ENCODE measurements at places on chromosomes 1 and 21. TPM values are rescaled to one million over a fixed set of nuclear protein-coding genes. Genes with fewer than 3 reads are reported as not detected.

The CLCA1 gene
- 0.37 TPM for total RNA-seq

DNA sequence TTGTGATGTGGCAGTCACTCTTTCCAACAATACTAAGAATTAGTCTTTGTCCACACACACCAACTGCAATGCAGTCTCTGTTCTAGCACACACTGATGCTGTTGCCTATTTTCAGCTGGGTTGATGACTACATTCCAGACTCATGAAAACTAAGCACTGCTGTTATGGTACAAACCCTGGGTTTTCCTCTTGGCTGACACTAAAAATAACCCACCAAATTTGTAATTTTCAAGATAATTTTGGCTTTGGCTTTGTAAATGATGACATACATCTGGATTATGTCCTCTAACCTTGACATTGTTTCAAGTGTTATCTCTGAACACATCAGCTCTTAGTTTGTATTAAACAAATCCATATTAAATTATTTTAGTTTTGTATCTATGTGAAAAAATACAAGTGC lies 444.8 kb downstream of the PTPRC start:
- DNase-seq = no peak

The LINGO4 gene
- total RNA-seq = 0.09 TPM

DNA sequence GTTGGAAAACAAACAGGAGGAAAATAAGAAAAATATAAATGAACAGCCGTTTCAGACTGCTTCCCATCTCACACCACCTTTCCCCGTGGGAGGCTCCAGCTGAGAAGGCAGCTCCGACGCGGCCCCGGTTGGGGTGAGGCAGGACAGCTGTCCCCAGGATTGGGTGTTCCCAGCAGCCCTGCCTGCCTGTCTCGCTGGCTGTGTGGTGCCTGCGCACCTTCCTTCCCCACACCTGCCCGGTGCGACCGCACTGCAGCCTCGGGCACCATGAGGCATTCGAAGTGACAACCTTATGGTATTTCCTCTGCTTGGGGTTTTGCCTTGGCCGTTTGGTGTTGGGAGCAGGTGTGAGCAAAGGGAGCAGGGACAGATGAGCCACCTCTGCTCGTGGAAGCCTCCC lies 161.6 kb downstream of the PRDM16 start:
- no peak for DNase-seq

The WNT3A gene
- 0.06 TPM for total RNA-seq

- DNase-seq = no peak
Measured at GRCh38 chr21:33650230-33650629, 7.9 kb downstream of the ITSN1 start.

DNA sequence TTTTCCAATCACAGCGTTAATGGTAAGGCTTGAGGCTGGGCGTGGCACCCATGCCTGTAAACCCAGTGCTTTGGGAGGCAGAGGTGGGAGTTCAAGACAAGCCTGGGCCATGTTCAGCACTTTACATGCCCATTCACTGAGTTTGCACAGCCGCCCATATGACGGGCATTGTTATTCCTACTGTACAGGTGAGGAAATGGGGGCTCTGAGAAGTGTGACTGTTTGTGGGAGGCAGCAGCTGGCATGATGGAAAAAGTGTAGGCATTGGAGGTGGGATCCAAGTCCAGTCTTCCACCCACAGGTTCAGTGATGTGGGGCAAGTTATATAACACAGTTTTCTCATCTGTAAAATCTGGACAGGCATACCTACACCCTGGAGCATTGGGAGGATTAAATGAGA lies 445.9 kb downstream of the KIF26B start:
- DNase-seq = no peak

GRCh38 chr1:93446837-93447451 lies 974 bp upstream of the FNBP1L start:
- peak; percentile 70 for DNase-seq

GRCh38 chr1:26285366-26286063 lies 5.6 kb downstream of the SH3BGRL3 start:
- no peak for DNase-seq

DNA sequence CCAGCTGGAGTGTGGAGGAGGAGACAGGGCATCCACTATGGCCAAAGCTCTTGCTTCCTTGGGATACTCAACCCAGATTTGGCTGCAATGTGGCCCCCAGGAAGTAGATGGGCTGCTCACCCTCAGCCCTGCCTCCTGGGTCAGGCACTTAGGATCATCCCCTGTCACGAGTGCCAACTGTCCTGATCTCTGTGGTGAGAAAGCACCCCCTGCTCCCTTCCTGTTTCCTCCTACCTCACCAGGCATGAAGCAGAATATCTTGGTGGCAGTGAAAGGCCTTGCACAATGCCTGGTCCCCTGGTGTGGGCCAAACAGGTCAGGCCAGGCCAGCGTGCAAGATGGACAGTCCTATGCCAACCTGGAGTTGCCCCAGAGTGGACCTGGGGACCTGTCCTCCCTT lies 211.7 kb downstream of the GRIK3 start:
- DNase-seq = no peak

The COL8A2 gene
- total RNA-seq = 10.8 TPM

DNA sequence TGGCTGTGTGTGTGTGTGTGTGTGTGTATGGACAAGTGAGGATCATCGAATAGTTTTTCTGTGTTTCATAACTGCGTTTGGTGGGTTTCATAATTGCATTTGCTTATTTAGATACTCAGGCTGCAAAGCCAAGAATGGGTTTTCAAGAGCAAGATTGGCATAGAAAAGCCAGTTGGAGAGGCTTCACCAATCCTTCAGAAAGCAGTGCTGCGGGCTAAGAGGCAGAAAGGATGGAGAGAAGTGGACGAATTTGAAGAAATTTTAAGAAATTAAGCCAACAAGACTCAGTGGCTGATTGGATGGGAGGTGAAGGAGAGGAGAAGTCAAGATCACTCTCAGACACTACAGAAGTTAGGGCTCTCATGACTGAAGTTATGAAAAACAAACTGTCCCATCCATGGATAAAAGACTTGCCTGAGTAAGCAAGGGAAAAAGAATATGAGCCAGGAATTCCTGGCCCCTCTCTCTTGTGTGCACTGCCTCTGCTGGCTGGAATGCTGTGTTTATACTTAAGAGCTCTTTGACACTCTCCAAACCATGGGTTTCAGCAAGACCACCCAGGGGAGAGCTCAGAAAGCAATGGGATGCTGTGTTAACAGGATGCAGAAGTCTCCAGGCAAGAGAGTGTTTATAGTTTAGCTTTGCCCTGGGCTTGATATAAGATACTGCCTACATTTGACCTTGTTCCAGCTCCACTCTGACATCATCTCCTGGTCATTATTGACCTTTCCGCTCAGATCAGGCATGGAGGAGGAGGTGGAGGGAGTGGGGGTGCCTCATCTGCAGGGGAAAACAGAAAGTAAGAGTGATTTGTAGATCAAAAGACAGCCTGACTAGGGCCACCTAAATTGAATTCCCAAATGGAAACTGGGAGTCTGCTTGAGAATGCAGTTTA lies 232.0 kb upstream of the PLXNA2 start:
- DNase-seq = peak; percentile 60

The SAMSN1 gene
- total RNA-seq = 8.8 TPM

The KCNH1 gene
- 1.4 TPM for total RNA-seq

GRCh38 chr1:180027949-180028445 lies 73.4 kb downstream of the CEP350 start:
- no peak for DNase-seq

DNA sequence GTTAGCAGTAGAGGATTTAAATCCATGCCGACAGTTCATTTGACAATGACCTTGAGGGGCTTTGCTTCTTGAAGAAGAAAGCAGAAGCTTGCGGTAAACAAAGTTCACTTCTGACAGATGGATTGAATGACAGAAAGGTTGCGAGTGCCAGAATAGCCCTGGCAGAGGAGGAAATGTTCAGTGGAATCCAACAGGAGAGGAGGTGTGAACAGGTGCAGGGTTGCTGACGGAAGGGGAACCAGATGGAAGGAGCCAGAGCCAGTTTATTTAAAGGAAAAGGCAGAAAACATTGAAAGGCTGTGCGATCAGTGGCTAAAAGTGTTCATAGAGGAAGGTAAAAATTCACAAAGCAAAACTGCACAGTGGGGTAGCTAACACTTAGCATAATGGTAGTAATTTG lies 141.0 kb downstream of the SDCCAG8 start:
- peak; percentile 18 for DNase-seq

GRCh38 chr1:174239541-174239940 lies 80.2 kb downstream of the RABGAP1L start:
- DNase-seq = no peak

DNA sequence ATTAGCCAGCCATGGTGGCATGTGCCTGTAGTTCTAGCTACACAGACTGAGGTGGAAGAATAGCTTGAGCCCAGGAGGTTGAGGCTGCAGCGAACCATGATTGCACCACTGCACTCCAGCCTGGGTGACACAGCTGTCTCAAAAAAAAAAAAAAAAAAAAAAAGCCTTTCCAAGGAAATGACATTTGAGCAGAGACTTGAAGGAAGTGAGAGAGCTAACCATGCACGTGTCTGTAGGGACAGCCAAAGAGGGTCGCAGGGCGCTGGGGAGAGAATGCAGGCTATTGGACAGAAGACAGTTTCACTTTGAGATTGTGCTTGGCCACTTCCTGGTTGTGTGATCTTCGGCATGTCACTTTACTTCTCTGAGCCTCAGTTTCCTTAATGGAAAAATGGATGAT lies 6.8 kb downstream of the HCRTR1 start:
- no peak for DNase-seq

The KRTAP21-2 gene
- total RNA-seq = not detected

- DNase-seq = no peak
Measured at GRCh38 chr21:33642896-33643657, 776 bp downstream of the ITSN1 start.

- DNase-seq = peak; percentile 35
Measured at GRCh38 chr1:33161061-33161681, 20.7 kb downstream of the TRIM62 start.

DNA sequence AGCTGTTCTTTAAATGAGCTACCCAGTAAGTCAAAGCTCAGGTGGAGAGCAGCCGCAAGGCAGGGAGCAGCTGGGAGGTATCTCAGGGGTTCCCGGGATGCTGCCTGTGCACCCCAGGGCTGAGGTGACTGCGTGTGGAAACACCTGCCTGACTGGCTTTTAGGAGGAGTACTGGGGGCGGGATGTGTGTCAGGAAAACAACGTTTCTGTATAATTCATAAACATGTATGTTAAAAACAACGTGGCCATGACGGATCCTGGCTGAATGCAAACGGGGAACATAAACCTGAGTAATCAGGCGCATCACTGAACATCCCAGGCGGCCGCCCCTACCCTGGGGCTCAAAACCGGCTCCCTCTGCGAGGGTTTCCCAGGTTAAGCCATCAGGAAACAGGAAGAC lies 1.5 kb downstream of the C1orf159 start:
- no peak for DNase-seq

DNA sequence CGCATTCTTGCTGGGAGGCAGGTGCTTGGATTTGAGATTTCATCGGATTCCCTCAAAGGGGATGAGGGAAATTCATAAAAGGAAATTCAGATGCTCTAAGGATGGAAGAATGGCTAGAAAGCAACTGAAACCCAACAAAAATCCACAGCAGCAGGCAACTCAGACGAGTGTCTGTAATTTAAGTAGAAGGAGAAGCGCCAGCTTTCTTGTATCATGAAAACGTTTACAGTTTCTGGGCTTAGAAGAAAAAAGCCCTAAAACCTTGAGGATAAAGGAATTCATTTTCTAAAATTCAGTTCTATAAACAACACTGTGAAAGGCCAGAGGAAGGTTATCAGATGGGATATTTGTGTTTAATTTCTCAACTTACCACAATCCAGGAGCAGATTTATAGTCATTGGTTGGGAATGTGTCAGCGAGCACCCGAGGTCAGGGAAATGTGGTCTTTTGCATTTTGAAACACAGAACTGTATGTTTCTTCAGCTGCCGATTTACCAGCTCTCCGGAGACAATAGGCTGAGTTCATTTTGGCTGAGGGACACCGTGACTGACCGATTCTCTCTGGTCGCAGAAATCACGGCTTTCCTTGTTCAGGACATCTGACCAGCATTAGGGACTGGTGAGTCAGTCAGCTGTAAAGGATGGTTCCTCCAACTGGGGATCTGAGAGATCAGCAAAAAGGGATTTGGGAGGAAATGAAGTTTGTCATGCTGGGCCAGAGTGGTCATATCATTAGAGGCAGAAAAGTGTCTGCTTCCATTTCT lies 111.6 kb upstream of the ERRFI1 start:
- DNase-seq = no peak

The IRF6 gene
- total RNA-seq = 104 TPM

The GPR37L1 gene
- 0.14 TPM for total RNA-seq

- no peak for DNase-seq
Measured at GRCh38 chr1:29084196-29084521, 39.5 kb downstream of the TMEM200B start.

DNA sequence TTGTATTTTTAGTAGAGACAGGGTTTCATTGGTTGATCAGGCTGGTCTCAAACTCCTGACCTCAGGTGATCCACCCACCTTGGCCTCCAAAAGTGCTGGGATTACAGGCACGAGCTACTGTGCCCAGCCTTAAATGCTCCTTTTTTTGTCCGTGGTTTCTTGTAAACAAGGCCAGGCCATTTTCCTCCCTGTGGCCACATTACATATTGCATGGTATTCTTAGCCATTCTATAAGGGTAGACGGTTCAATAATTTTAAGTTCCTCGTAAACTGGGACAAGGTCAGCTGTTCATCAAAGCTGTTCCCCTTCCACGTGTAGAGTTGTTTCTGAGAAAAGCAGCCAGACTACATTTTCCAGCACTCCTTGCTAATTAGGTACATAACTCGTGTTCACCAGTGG lies 10.3 kb upstream of the LUZP1 start:
- DNase-seq = no peak

DNA sequence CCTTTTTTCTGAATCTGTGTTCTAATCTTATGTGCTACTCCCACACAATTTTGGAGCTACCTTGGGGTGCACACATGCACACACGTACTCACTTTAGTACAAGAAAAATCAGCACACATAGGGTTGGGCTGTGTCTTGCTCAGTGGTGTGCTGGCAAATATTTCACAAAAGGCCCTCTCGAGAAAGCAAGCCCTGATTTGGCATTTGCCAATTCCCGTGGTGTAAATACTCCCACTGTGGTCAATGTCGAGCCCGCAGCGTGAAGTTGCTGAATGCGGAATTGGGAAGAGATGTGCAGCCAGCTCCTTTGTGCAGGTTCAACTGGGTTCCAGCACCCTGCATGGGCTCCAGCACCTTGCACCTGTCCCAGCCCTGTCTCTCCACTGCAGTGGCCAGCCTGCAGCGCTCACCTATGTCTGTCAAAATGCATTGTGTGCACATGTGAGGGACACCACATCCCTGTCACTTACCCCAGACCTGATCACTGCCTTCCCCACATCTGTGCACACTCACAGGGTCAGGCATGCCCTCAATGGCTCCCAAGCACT lies 78.4 kb upstream of the WNT4 start:
- no peak for DNase-seq

- no peak for DNase-seq
Measured at GRCh38 chr1:42658877-42659337, 684 bp downstream of the PPIH start.

The SYT11 gene
- total RNA-seq = 23.4 TPM

The TMOD4 gene
- total RNA-seq = 0.78 TPM

All from mucosa of gallbladder (tissue), 1 donor.